ENCODE measurements at places on chromosomes 13 and 19.

- no peak for DNase-seq
Observed at GRCh38 chr19:8305798-8306197, 2.4 kb downstream of the CD320 start.

DNA sequence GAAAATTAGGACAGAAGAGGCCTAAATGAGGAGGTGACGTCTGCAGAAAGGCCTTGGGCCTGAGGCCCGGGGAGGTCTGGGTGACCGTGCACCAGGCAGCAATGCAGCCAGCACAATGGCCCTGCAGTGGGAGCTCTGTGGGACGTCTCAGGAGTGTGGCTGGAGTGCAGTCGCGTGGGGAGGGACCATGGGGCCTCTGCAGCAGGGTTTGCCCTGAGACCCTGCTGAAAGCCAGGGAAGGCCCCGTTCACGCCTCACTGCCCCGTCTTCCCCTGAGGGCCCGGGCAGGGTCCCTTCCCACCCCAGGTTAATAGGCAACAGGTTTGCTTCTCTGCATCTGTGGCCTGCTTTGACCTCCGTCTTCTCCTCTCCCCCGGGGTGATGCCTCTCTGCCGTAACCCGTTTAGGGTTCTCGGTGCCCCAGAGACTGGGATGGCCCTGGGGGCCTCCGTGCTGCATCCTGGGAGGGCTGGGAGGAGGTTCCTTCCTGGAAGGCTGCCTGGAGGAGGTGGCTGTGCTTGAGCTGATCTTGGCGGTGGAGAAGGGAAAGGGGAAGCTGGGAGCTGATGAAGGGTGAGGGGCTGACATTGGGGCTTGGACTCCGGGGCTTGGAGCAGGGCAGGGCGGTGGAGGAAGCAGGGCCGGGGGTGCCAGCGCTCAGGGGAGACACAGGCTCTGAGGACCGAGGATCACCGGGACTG, 9.7 kb downstream of the PALM start:
- DNase-seq, result no peak

- DNase-seq, result no peak
Observed at GRCh38 chr13:104817271-104817670, 1718.2 kb downstream of the EFNB2 start.

DNA sequence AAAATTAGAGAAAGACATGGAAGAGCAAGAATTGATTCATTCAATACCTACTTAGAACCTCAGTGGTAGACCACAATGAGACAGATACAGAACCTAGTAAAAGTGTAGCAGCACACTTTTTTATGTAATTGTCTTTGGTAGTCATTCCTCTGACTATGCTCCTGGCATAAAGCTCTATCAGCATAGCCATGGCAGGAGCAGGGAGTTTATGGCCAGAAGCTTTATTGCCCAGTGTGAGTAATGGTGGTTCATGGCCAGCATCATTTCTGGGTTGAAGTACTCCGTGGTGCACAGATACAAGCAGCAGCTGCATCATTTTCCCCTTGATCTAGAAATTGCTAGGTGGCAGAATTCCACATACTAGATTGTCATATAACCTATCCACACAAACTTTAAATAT, 352.6 kb downstream of the TBC1D4 start:
- DNase-seq, result no peak

GRCh38 chr13:46660416-46660815, 107.4 kb downstream of the LRCH1 start:
- no peak for DNase-seq
